Activated CD4-positive, alpha-beta T cell treated with anti-CD3 and anti-CD28 coated beads for 36 hours (primary cell): ENCODE measurements at places on chromosomes 5 and 9.

- no peak for DNase-seq
Observed at GRCh38 chr9:98021306-98022040, 35.1 kb upstream of the NANS start.

DNA sequence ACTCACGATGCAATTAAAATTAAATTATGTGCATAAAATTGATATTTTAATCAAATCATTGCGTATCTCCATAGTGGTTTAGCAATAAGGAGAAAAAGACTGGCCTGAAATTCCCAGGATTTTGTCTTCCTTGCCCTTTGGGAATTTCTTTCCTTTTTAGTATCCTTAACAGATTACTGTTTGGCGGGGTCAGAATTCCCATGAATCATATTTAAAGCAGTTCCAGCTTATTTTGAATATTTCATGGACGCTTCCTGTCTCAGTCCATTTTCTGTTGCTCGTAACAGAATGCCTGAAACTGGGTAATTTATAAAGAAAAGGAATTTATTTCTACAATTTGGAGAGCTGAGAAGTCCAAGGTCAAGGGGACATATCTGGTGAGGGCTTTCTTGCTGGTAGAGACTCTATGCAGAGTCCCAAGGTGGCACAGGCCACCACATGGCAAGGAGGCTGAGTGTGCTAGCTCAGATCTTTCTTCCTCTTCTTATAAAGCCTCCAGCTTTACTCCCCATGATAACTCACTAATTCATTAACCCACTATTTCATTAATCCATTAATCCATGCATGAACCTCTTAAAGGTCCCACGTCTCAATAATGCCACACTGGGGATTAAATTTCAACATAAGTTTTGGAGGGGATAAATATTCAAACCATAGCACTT, 37.8 kb downstream of the CDH6 start:
- DNase-seq: no peak

DNA sequence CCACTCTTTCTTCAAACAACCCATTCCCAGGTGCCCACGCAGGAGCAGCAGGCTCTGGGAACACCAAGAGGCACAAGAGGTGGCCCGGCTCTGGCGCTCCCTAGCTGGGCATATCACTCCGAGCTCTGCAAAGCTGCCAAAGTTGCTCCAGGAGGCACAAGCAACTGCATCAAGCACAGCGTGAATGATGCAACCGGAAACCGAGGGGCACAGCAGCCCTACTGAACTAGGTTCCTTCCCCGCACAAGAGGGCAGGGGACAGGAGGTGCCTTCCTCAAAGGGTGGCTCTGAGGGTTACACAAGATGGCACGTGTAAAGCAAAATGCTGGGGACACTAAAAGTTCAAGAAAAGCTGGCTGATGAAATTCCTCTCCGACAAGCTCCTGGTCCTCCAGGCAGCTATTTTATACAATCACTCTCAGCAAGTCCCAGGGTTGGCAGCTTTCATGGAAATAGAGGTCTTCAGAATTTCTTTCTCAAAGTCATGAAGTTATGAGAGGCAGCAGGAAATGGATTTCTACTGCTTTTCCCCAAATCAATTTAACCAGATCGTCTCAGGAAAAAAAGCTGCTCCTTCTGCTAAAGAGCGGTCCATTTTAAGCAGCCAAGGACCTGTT, 22.9 kb downstream of the PSMB7 start:
- no peak for DNase-seq

GRCh38 chr5:68265822-68266395, 50.4 kb downstream of the PIK3R1 start:
- DNase-seq: no peak

- peak; percentile 53 for DNase-seq
Observed at GRCh38 chr9:112028242-112029221, 131.9 kb downstream of the UGCG start.

GRCh38 chr5:133316346-133317343, 264.8 kb downstream of the HSPA4 start:
- DNase-seq: peak; percentile 32

DNA sequence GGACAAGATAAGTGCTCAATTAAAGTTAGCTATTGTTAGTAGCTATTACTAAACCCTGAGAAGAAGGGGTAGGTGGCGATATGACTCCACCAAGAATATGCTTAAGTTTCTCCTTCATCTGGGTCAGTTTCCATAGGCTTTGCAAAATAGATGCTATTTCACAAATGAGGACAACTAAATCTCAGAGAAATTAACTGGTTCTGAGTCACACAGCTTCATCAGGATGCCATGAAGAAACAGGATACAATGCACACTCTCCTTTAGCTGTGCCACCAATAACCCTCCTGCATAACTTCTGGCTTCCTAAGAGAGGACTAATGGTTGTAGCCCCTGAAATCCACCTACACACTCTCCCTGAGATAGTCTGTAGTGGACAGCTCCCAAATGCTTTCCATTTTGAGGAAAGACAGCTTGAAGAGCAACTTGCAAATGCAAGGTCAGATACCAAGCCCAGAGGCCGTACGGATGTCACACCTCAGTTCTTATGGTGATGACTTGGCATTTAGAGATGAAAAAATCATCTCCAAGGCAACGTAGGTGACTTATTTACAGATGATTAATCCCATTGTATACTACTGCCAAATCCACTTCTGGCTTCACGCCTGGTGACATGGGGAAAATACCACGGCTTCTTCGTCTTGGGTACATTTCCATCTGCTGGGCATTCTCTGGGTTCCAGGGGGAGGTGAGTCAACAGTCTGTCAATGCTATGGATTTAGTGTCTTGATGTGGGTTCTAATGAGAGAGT, 251.4 kb upstream of the IL12B start:
- DNase-seq: no peak

- no peak for DNase-seq
Observed at GRCh38 chr5:167945542-167946384, 345.7 kb upstream of the WWC1 start.

- no peak for DNase-seq
Observed at GRCh38 chr5:94705427-94705826, 87.0 kb downstream of the SLF1 start.

- DNase-seq: no peak
Observed at GRCh38 chr5:31148959-31149475, 44.5 kb upstream of the CDH6 start.

DNA sequence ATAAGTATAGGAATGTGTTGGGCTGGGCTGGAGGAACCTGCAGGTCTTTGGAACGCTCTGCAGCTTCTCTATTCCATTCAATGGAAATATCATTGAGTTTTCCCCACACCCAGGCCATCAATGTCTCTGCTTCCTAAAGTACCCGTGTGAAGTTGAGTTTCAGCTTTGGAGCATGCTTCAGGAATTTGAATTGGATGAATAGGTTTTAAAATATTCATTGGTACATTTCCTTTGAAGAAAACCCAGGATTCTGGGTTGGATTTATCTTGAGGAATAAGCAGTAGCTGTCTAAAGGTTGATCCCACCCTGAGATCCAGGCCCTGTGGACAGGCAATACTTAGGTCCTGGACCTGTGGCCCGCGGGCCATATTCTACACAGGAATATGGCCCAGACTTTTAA, 37.3 kb downstream of the INSYN2B start:
- no peak for DNase-seq

GRCh38 chr5:105101577-105101976, 1539.0 kb upstream of the NUDT12 start:
- DNase-seq: no peak

DNA sequence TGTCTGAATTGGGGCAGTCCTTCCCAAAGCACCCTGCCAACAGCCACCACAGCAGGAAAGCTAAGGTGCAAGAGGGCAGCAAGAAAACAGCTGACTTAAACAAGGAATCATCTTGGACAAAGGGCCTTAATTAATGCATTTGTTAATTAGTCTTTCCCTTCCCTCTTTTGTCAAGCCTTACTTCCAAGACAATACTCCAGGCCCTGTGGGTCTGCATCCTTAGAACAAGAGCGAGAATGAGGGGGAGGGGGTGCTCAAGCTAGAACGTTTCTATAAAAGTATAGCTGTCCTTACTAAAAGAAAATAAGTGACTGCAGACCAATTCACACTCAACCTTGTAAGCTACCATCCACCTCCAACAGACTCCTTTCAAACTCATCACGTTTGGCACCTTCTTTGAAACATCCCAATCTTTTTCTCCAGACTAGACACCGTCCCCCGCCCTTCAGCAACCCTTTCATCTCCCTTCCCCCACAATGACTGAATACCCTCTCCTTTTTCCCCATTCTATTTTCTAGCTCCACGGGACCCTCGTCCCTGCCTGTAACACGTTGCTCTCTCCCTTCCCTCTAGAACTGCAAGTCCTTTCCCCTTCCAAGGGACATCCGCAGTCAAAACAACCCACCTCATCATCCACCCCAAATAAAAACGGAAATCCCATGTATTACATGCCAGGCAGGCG, 85.7 kb upstream of the RNF38 start:
- DNase-seq: no peak

DNA sequence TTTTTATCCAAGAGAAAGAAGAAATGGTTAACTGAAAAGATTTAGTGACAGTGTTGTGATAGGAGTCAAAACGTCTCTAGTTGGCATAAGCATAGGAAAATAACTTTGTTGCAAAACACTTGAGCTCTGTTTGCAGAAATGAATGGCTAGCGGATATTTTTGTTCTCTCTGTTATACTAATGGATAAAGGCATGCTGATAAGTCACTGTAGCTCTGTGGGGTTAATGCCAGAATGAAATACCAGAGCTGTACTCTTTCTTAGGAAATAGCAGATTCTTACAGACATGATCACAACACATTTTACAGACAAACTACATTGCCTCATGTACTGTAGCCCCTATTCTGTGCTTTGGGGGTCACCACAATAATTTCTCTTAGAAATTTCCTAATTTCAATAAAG, 202.8 kb downstream of the DMRTA1 start:
- no peak for DNase-seq

DNA sequence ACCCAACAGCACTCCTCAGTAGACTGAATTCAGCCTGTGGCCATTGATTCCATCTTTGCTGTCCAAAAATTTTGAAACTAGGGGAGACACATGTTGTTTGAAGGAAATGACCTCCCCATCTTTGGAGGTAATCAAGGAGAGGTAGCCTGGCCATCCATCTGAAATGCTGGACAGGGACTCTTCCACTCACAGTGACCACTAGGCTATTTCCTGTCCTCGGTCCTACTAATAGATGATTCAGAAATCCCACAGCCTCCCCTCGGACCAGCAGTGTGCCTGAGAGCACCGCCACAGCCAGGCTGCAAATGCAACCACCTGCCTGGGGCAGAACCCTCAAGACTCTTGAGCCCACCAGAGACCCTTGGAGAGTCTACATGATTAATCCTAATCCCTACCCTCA, 12.5 kb downstream of the HRH2 start:
- DNase-seq: no peak

- no peak for DNase-seq
Observed at GRCh38 chr5:33423018-33423630, 17.6 kb upstream of the TARS1 start.

DNA sequence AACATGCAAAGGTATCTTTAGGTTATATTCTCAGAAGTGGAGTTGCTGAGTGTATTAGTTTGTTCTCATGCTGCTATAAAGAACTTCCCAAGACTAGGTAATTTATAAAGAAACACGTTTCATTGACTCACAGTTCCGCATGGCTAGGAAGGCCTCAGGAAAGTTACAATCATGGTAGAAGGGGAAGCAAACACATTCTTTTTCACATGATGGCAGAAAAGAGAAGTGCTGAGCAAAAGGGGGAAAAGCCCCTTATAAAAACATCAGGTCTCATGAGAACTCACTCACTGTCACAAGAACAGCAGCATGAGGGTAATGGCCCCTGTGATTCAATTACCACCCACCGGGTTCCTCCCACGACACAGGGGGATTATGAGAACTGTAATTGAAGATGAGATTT, 163.6 kb upstream of the PRLR start:
- DNase-seq: no peak

GRCh38 chr5:55305345-55305744, 2.1 kb downstream of the DHX29 start:
- no peak for DNase-seq

GRCh38 chr5:163821142-163821541, 315.7 kb downstream of the MAT2B start:
- DNase-seq: no peak

DNA sequence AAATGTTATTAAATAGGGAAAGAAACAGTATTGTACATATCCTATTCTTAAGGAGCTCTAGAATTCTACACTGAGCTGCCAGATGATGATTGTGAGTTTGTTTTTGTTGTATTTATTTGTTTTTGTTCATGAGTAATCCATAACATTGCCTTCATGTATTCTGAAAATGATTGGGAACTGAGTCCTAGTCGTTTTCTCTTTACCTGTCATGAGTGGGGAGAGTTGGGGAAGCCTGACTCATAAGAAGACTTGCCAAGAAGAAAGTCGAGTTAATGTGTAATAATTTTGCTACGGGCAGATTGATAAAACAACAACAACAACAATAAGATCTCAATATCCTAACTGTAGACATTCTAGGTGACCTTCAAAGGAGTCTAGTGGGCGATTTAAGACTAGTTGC, 103.8 kb downstream of the ANKRD55 start:
- no peak for DNase-seq

DNA sequence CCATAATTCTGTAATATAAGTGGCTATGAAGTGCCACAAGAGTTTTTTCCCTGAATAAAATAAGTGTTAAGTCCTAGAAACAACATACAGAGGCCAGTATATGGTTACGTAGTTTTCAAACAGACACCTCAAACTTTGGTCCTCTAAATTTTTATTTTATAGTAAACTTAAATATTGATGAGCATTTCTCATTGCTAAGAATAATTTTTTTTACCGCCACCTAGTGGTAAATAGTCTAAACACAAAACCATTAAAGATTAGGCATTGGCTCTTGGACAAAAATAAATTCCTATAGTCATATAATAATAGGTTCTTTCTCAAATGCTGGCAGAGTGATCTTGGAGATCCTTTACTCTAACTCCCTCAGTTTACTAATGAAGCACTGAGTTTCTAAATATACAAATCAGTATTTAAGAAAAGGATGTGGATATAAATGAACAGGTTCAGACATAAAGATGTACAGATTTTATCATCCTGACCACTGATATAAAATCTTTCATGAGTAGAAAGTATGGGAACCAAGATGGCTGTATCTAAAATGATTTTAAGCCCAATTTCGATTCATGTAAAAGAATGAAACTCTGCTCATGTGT, 136.2 kb downstream of the FANCC start:
- no peak for DNase-seq

GRCh38 chr5:2149195-2149539, 266.4 kb upstream of the IRX4 start:
- DNase-seq: peak; percentile 15

- no peak for DNase-seq
Observed at GRCh38 chr5:151215546-151215880, 8.4 kb downstream of the CCDC69 start.

GRCh38 chr9:37290940-37291485, 131.5 kb upstream of the GRHPR start:
- no peak for DNase-seq

- DNase-seq: no peak
Observed at GRCh38 chr5:10744681-10745080, 16.4 kb downstream of the DAP start.

GRCh38 chr5:43680286-43680685, 77.3 kb downstream of the NNT start:
- DNase-seq: no peak

- DNase-seq: no peak
Observed at GRCh38 chr9:14258156-14258555, 55.8 kb downstream of the NFIB start.
